ENCODE measurements at places on chromosomes 12 and 14. TPM values are rescaled to one million over a fixed set of nuclear protein-coding genes. Genes with fewer than 3 reads are reported as not detected.

The CLEC4A gene
- total RNA-seq: 0.20 TPM

The FAM181A gene
- not detected for total RNA-seq

The GPR65 gene
- 0.10 TPM for total RNA-seq

The IFI27L2 gene
- total RNA-seq: 53.3 TPM

The SIX1 gene
- total RNA-seq: 0.20 TPM

The SPRING1 gene
- total RNA-seq: 16.6 TPM

The SNRPF gene
- total RNA-seq: 6.2 TPM

The HELB gene
- 2.2 TPM for total RNA-seq

The SERPINA12 gene
- total RNA-seq: not detected

The DCN gene
- 2,110 TPM for total RNA-seq

The PRKD1 gene
- 18.7 TPM for total RNA-seq

The KRT74 gene
- total RNA-seq: not detected

The RASSF3 gene
- total RNA-seq: 5.9 TPM

The KLRB1 gene
- not detected for total RNA-seq

The HRK gene
- total RNA-seq: not detected

The TNFAIP2 gene
- total RNA-seq: 69.3 TPM

The NEUROD4 gene
- total RNA-seq: not detected

The DCD gene
- not detected for total RNA-seq

The VASH1 gene
- 10.1 TPM for total RNA-seq

The SOAT2 gene
- total RNA-seq: not detected

The GALNT9 gene
- 0.81 TPM for total RNA-seq

The KTN1 gene
- total RNA-seq: 90.0 TPM

The TAS2R31 gene
- 2.4 TPM for total RNA-seq

The RTN1 gene
- total RNA-seq: 0.12 TPM

The NELL2 gene
- total RNA-seq: 0.49 TPM

The PLCZ1 gene
- not detected for total RNA-seq

The MYH6 gene
- total RNA-seq: not detected

The ANO6 gene
- total RNA-seq: 44.6 TPM

The CISTR gene
- not detected for total RNA-seq

The MYH7 gene
- total RNA-seq: not detected

The CLEC4C gene
- not detected for total RNA-seq

The ADAMTS20 gene
- total RNA-seq: not detected

The CD163L1 gene
- not detected for total RNA-seq

The TMEM119 gene
- 21.3 TPM for total RNA-seq
